ENCODE measurements at places on chromosomes 3 and 15. TPM values are rescaled to one million over a fixed set of nuclear protein-coding genes. Genes with fewer than 3 reads are reported as not detected.

GRCh38 chr3:52798376-52798977, 3.9 kb downstream of the ITIH3 start:
- DNase-seq: no peak
- H3K36me3 ChIP-seq: no peaks in the 10 kb centered on the region
- H3K4me1 ChIP-seq: no peaks in the 10 kb centered on the region
- no peak overlapping the region for H3K4me3 ChIP-seq
- no peak overlapping the region for H3K27ac ChIP-seq

DNA sequence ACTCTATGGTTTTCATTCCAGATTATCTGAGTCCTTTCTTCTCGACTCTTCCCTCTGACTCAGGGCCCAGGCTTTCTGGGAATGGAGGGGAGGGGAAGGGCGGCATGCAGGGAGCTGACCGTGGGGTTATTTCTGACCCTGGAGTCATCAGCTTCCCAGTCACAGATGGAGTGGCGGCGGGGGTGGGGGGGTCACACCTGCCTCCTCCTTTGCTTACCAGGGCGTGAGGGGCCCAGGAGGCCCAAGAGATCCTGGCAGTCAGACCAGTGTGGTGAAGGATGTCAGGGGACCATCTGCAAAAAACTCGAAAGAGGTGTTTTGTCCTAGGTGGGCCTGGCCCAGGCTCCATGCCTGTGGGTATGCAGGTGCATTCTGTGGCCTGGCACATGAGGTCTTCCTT, 996 bp upstream of the XIRP1 start:
- no peaks in the 10 kb centered on the region for H3K27me3 ChIP-seq
- no peak for DNase-seq
- H3K27ac ChIP-seq: no peak overlapping the region
- H3K36me3 ChIP-seq: no peaks in the 10 kb centered on the region

DNA sequence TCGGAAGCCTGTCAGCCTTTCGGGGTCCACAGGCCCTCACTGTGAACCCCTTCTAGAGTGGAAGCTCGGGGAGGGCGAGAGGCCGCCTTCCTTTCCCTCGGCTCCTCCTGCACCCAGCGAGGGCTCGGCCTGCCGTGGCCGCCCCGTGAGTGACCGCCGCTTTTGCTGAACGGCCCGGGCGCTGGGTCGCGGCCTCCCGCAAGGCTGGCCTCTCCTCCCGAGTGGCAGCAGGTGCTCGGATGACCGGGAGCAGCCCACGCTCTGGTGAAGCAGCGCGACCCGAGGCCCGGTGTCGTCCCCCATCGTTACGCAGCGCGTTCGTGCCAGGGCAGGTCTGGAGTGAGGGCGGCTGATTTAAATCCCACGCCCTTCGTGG, 53.8 kb downstream of the LRRK1 start:
- DNase-seq: peak; percentile 32
- no peaks in the 10 kb centered on the region for H3K36me3 ChIP-seq
- peaks cover 17% of the 10 kb centered on the region for H3K4me1 ChIP-seq
- H3K4me3 ChIP-seq: peak overlapping the region; percentile 59
- no peak overlapping the region for H3K27ac ChIP-seq
- H3K27me3 ChIP-seq: peaks cover 48% of the 10 kb centered on the region

- H3K36me3 ChIP-seq: no peaks in the 10 kb centered on the region
- peaks cover 19% of the 10 kb centered on the region for H3K4me1 ChIP-seq
- H3K4me3 ChIP-seq: no peak overlapping the region
- DNase-seq: no peak
These were observed 34.9 kb upstream of the MEIS2 start for GRCh38 chr15:37135225-37135624.

DNA sequence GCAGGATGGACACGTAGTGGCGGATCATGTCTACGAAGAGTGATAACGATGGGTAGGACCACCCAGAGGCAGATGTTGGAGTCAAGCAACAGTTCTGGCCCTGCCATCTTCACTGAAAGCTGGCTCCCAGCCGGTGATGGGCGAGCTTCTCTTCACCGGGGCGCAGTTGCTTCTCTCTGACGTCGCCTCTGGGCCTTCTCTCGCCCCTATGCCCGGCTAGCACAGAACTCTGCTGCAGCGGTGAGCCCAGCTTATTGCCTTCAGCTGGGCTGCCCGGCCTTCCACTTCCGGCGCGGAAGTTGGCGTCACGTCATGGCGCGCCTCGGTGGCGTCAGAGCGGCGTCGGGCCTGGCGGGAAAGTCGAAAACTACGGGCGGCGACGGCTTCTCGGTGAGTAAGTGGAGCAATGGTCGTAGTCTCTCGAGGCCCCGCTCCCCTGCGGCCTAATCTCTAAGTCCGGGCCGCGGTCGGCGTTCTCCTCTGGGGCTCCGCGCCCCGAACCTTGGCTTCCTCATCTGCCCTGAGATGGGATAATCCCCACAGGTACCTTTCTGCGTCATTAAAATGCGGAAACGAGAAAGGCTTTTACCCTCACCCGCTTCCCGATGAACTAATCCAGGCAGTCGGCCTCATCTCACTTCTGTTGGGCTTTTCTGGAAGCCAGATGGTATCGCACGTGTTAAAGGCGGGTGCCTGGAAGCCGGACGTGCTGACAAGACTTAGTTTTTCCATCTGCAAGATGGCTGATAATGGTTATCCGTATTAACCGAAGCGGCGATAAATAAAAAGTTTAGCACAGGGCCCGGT, at the start of gene FANCD2:
Gene FANCD2 (plus strand): TSS at position 354 of the 807 bp plus-strand sequence. CDS start 2,221 bp downstream, outside the sequence.
- peak; percentile 92 for DNase-seq
- no peaks in the 10 kb centered on the region for H3K27me3 ChIP-seq
- peak within 1 kb of the TSS; percentile 97 for H3K27ac ChIP-seq
- H3K36me3 ChIP-seq: peaks cover 35% of the 10 kb centered on the region
- peaks cover 6% of the 10 kb centered on the region for H3K4me1 ChIP-seq

GRCh38 chr15:64979252-64979710, 10.4 kb downstream of the SPG21 start:
- H3K4me1 ChIP-seq: peaks cover 28% of the 10 kb centered on the region
- H3K27ac ChIP-seq: peak overlapping the region; percentile 95
- H3K27me3 ChIP-seq: no peaks in the 10 kb centered on the region
- H3K36me3 ChIP-seq: peaks cover 26% of the 10 kb centered on the region
- no peak for DNase-seq

DNA sequence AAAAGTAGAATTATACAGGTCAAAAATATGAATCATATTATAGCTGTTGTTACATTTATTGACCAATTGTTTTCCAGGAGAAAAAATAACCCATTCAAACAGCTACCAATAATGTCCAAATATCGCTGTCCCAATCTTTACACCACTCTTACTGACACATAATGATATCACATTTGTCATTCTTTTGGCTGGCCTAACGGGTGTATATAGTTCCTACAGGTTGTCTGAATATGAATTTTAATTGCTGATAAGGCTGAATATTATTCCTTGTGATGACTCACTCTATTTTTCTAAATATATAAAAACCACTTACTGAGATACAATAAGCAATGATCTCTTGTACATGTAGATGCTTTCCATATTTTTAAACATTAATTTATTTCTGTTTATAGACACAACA, 76.4 kb downstream of the FSIP1 start:
- peaks cover 8% of the 10 kb centered on the region for H3K4me1 ChIP-seq
- H3K4me3 ChIP-seq: no peak overlapping the region
- no peak for DNase-seq
- no peak overlapping the region for H3K27ac ChIP-seq

DNA sequence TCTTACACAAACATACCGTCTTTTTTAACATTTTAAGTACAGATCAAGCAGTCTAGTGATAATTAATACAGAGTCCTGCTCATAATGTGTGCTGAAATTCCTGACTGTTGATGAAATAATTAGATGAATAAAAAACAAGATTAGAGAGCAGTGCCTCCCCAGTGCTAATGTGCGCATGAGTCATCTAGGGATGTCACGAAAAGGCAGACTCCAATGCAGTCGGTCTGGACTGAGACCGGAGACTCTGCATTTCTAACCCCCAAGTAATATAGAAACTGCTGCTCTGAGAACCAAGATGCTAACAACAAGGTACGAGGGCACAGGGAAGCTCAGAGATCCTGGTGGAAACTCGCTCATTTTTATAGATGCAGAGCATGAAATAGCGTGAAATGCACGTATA, 61.4 kb downstream of the COL8A1 start:
- H3K27me3 ChIP-seq: no peaks in the 10 kb centered on the region
- no peak for DNase-seq
- H3K4me1 ChIP-seq: 0 out of 2 replicates have a peak, but pooled peaks cover 4% of the 10 kb centered on the region
- H3K4me3 ChIP-seq: no peak overlapping the region

DNA sequence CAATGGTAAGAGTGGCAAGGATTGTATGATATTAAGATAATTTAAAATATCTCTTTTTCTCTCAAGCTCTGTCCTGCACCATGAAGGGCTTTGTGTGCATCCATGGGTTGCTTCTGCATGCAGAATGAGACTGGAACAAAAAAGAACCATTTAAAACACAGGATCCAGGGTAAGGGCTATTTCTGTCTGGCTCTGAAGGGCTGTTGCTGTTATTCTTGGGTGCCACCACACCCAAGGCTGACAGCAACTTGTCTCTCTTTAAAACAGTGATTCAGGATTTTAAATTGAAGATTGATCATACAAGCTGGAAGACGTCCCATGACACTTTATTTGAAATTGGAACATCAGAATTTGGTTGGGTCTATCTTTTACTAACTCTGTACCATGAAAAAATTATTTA, 268.8 kb upstream of the CNTN3 start:
- no peaks in the 10 kb centered on the region for H3K36me3 ChIP-seq
- no peaks in the 10 kb centered on the region for H3K4me1 ChIP-seq
- H3K27ac ChIP-seq: no peak overlapping the region
- H3K27me3 ChIP-seq: no peaks in the 10 kb centered on the region

- H3K27me3 ChIP-seq: no peaks in the 10 kb centered on the region
- no peak for DNase-seq
- H3K4me1 ChIP-seq: 0 out of 2 replicates have a peak, but pooled peaks cover 2% of the 10 kb centered on the region
- H3K4me3 ChIP-seq: no peak overlapping the region
- H3K27ac ChIP-seq: no peak overlapping the region
These were observed 101.2 kb downstream of the CD47 start for GRCh38 chr3:107989661-107990060.

DNA sequence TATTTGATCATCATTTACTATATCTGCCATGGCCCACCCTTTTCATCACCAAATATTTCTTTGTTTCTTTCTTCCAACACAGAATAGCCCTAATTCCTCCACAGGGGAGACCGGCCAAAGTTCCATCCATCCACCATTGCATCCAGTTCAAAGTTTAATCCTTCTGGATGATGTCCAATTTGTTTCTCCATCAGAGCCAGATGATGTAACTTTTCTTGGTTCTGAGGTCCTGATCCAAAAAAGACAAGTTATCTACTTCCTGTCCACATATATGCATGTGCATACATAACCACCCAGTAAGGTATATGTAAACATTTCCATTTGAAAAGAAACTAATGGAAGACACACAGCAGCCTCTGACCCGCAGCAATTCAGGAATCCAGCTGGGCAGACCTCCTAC, 237.3 kb downstream of the SHOX2 start:
- no peak overlapping the region for H3K27ac ChIP-seq
- H3K4me3 ChIP-seq: no peak overlapping the region
- no peak for DNase-seq
- no peaks in the 10 kb centered on the region for H3K27me3 ChIP-seq
- no peaks in the 10 kb centered on the region for H3K36me3 ChIP-seq

DNA sequence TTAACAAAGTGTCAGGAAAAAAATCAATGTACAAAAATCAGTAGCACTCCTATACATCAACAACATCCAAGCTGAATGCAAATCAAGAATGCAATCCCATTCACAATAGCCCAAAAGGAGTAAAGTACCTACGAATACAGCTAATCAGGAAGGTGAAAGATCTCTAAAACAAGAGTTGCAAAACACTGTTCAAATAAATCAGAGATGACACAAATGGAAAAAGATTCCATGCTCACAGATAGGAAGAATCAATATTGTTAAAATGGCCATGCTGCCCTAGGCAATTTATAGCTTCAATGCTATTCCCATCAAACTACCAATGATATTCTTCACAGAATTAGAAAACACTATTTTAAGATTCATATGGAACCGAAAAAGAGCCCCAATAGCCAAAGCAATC, 223.7 kb upstream of the CD96 start:
- H3K36me3 ChIP-seq: no peaks in the 10 kb centered on the region
- no peaks in the 10 kb centered on the region for H3K4me1 ChIP-seq
- no peaks in the 10 kb centered on the region for H3K27me3 ChIP-seq
- H3K4me3 ChIP-seq: no peak overlapping the region
- DNase-seq: no peak

DNA sequence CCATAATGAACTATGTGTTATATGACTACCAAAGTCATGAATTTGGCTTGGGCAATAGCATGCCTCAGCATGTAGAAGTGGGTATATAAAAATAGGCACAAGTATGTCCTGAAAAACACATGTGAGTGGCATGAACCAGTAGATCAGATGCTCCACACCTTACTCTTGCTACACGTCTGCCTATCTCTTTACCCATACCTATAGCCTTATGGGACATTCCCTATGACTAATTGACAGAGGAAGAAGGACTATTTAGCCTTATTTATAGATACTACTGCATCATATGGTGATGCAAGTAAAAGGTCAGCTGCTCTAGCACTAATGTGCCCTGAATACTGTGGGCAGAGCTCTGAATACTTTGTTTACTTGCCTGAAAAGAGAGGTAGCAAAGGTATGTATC, 81.0 kb upstream of the ZPLD1 start:
- no peak for DNase-seq
- no peaks in the 10 kb centered on the region for H3K36me3 ChIP-seq
- no peak overlapping the region for H3K27ac ChIP-seq
- H3K4me3 ChIP-seq: no peak overlapping the region

DNA sequence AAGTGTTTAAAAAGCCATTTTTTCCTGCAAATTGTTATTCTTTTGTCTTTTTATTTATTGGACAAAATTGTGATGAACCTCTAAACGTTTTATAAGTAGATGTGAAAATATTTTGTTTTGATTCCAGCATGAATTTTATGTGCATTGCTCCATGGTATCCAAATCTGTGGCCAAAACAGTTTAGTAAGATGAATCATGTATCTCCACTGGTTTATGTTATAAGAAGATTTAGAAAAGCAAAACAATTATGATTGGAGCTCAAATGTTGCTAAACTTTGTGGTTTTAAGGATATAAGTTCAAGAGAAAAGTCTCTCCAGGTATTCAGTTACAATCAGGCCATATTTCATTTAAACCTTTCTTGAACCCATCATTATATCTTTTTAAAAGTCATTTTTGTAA, 80.9 kb downstream of the NECTIN3 start:
- peaks cover 14% of the 10 kb centered on the region for H3K36me3 ChIP-seq
- no peak overlapping the region for H3K4me3 ChIP-seq
- peak overlapping the region; percentile 78 for H3K27ac ChIP-seq
- H3K27me3 ChIP-seq: no peaks in the 10 kb centered on the region

Gene GPR15
- total RNA-seq: not detected

Gene ARIH1
- total RNA-seq: 206 TPM

Gene ALDH1L1
- 2.0 TPM for total RNA-seq

Gene MITF
- total RNA-seq: 1.3 TPM

Gene DPPA2
- 15.0 TPM for total RNA-seq

Gene ARPP21
- not detected for total RNA-seq

Gene MESP1
- 0.41 TPM for total RNA-seq

Gene CAMKV
- total RNA-seq: 56.6 TPM

Gene LYZL4
- not detected for total RNA-seq

Gene ARHGEF26
- total RNA-seq: 12.8 TPM

Gene TRPM1
- 1.2 TPM for total RNA-seq

Gene METTL6
- total RNA-seq: 18.2 TPM

Gene A4GNT
- not detected for total RNA-seq

Gene SGO1
- total RNA-seq: 31.5 TPM

Gene CPN2
- 0.09 TPM for total RNA-seq

Gene NISCH
- total RNA-seq: 85.0 TPM

Data from WTC11 (cell line).